ENCODE measurements at places on chromosomes 16 and 17. TPM values are rescaled to one million over a fixed set of nuclear protein-coding genes. Genes with fewer than 3 reads are reported as not detected.

The CES5A gene
- not detected for total RNA-seq

The ABCA5 gene
- 11.2 TPM for total RNA-seq

The KRT25 gene
- not detected for total RNA-seq

The ADORA2B gene
- 37.8 TPM for total RNA-seq

The SKAP1 gene
- total RNA-seq = not detected

The NPW gene
- total RNA-seq = 6.9 TPM

The PITPNM3 gene
- total RNA-seq = 1.2 TPM

The PPY gene
- not detected for total RNA-seq

The CHST5 gene
- not detected for total RNA-seq

The PDIA2 gene
- total RNA-seq = 0.94 TPM

The DOC2B gene
- total RNA-seq = 0.12 TPM

The FAM20A gene
- 62.7 TPM for total RNA-seq

The TMC8 gene
- total RNA-seq = not detected

The SLC12A3 gene
- total RNA-seq = not detected
